ENCODE measurements at places on chromosomes 16 and 17.

DNA sequence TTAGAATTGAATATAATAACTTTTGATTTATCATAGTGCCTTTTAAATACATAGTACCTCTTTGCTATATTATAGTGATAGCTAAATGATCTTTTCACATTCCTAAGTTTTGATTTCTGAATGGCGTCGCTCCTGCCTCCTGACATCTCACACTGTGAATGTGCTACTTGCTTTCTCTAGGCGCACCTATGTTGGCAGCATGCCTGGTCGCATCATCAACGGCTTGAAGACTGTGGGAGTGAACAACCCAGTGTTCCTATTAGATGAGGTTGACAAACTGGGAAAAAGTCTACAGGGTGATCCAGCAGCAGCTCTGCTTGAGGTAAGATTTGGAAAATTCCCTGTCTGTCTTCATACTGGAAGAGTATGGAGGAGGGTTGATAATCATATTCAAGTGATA is 29.8 kb upstream of the ABCC11 start:
- peak; percentile 8 for DNase-seq

GRCh38 chr17:83175822-83176622 is 96.6 kb downstream of the METRNL start:
- no peak for DNase-seq

- peak; percentile 36 for DNase-seq
Observed at GRCh38 chr16:84065536-84066132, 23.0 kb upstream of the SLC38A8 start.

DNA sequence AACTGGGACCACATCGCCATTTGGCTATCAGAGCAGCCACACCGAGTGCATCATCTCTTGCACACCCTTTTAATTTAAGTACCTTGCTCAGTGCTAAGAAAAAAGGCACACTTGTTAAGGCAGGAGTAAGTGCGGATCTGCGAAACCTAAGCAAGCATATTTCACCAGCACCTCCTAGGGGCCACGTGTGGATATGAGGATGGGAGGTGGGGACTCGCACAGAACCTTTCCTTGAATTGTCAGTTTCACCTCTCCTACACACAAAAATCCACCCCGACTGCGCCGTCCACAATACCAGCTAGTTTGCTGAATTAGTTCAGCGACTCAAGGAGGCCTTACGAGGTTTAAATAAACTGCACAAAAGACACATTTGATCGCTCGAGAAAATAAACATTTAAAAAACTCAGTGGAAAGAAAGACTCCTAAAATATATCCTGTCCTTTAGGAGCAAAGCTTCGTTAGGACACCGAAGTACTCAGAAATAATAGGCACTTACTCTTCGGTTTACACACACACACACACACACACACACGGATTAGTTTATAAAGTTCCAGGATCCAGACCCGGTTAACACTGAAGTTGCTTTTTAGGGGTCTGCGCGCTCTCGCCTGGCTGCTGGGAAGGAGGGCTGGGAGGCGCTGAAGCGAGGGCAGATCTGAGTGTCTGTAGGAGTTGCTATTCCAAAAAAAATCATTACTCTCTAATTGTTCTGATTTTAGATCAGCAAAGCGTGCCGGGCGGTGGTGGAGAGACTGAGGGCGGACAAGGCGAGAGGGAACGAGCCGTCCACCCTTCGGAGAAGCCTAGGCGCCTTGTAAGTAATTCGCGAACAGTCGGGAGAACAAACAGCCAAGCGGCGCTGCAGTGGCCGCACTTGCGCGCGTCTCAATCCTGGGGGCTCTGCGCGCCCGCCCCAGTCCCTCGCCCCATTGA is 1.0 kb upstream of the KCNJ2 start:
- DNase-seq, result peak; percentile 46

DNA sequence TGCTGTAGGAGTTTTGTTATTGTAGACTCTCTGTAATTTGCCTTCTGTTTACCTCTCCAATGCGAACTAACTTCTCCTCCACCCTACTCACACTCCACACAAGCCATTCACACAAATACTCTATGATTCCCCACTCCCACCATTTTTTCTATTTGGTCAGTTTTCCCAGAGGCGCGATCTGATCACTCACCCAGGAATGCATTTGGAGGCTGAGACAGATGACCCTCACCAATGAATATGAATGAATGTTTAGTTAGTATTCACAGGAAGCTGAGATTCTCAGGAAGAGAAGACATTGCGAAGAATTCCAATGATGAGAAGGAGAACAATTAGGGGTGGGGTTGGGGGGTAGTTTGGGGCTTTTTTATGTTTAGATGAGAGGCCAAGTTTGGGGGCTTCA is 10.5 kb upstream of the ANKFN1 start:
- DNase-seq, result no peak

GRCh38 chr16:7492122-7492521 is 159.5 kb downstream of the RBFOX1 start:
- DNase-seq, result no peak

DNA sequence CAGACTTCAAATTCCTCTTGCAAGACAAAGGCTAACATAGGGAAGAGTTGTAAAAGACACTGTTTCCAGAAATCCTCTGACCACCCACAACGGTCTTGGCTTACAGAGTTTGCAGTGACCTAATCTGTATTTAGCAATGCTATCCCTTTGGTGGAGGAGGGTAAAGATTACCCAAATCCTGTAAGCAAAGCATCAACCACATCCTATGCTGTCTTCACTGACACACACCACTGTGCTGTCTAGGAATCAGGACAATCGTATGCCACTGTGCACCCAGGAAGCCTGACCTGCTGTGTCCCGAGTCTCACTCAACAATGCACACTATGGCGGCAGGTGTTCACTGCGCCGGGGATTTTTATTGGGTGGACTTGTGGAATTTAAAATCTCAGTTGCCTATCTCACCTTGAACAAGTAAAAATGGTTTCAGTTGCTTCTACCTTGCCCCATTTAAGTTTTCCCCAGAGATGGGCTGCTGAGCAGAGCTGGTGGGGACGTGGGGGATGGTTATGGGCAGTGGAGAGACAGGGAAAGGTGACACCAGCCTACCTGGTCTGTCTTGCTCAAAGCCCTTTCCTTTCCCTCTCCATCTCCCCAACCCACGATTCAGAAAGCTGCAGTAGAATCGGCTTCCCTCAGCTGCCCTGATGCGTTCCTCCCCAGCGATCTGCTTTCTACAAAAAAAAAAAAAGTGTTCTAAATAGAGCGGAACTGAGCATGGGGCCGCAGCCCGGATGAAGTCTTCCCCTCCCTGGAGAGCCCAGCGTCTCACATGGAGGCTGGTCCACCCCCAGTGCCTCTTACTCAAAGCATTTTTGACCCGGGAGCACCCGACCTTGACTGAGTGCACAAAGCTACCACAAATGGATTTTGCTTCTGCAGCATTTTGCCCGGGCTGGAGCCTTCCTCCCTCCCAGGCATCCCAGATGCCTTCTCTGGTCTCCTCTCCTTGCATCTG is 271.5 kb downstream of the SOX9 start:
- DNase-seq, result no peak

DNA sequence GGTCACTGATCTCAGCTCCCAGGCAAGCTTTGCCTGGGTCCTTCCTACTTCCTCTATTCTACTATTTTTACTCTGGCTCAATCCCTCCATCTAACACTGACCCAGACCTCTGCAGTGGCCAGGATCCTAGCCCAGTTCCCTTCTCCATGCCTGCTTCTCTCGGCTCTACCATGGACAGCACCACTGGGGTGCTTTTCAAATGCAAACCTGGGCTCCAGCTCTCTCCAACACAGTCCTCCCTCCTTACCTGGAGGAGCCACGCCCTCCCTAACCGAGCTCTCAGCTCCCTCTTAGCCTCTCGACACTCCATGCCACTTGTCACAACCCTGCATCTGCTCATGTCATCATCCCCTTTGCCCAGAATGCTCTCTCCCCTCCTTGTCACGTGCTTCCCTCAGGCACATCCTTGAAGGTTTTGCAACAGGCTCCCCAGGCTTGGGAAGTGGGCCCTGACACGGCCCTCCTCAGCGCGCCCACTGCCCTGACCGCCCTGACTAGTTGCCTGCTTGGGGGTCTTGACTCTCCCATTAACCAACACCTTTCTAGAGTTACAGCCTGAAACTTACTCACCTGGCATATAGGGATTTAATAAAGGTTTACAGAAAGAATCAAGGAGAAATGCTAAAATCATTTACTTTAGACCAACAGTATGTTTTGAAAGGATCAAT is 41.6 kb downstream of the MARF1 start:
- no peak for DNase-seq

- DNase-seq, result no peak
Observed at GRCh38 chr16:1643521-1643920, 31.4 kb downstream of the CRAMP1 start.

DNA sequence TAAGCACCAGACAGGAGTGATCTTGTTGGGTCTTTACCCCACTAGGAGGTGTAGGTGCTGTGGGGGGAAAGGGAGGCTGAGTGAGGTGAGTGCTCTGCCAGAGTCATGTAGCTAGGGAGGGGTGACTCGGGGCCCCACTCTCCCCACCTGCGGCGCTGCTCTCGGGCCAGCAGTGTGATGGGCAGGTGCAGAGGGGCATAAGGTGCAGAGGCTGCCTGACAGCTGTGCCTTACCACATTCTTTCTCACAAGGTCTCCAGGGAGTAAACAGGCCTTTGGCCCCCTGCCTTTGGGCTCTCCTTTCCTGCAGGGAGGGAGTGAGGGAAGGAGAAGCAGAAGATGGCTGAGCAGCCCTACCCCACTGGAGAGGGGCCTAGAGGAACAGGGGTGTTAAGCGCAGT is 4.5 kb upstream of the CNP start:
- DNase-seq, result no peak

GRCh38 chr16:52709306-52709705 is 162.4 kb upstream of the TOX3 start:
- no peak for DNase-seq

DNA sequence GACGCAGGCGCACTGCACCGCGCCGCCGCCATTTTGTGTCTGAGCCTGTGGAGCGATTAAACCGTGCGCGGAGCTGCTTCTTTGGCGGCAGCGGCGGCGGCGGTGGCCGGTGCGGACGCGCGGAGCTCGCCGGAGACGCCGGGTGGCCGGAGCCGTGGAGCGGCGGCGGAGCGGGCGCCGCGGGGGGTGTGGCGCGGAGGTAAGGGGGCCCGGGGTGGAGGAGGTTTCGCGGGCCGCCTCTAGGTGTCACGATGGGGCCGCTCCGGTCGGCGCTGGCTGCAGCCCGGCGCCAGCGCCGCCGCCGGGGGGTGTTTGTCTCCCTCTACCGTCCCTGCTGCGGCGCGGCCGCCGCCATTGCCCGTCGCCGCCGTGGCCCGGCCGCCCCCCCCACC is at the start of gene CTCF:
Gene CTCF (plus strand): TSS at position 1 of the 392 bp plus-strand sequence. CDS start 48,307 bp downstream, outside the sequence.
- no peak for DNase-seq

DNA sequence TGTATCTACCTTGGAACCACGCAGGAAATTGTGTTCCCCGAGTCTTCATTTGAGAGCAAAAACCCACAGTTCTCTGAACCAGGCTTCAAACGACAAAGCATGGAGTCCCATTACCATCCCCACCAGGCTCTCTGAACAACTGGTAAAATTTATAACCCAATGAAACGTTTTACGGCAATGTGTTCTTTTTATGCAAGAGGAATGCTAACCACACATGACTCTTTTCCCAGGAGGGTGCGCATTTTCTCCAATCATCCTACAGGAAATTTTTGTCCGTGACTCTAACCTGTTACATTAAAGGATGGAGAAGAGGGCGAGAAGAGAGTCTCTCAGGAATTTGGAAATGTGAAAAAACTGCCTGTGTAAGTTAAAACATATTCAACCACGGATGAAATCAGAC is 17.8 kb downstream of the STX8 start:
- DNase-seq, result no peak

GRCh38 chr16:57947261-57947660 is 23.7 kb downstream of the CNGB1 start:
- DNase-seq, result no peak

DNA sequence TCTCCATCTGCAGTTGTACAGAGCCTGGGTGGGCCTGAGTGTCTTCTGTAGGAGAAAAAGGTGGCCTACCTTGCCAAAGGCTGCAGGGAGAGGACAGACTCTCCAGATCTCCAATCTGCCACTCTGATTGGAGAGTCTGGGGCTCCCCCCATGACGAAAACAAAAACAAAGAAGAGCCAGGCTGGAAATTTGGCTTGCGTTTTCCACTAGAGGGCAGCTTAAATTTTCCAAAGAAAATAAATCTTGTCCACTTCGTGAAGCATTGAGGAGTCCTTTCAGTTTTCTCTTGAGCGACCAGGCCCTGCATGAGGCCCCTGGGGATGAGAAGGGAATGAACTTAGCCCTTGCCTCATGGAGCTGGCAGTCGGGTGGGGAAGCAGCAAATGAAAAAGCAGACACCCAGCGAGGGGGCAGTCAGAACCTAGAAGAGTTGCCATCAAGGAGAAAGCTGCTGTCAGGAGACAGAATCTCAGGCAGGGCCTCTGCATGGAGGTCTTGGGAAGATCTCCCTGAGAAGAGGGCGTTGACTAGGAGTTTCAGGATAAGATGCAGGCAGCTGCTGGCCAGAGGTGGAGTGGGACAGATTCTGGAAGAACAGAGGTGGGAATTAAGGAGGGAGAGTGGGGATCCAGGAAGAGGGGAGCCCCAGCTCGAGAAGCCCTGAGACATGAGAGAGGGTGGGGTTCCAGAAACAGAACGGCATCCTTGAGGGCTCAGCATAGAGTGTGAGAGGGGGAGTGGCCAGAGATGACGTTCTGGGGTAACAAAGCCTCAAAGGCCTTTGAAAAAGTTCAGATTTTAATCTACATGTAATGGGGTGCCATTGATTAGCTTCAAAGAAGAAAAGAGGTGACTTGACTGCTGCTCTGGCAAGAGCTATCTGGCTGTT is 8.4 kb upstream of the SHCBP1 start:
- no peak for DNase-seq

- no peak for DNase-seq
Observed at GRCh38 chr17:28972437-28972836, 21.1 kb upstream of the PHF12 start.

DNA sequence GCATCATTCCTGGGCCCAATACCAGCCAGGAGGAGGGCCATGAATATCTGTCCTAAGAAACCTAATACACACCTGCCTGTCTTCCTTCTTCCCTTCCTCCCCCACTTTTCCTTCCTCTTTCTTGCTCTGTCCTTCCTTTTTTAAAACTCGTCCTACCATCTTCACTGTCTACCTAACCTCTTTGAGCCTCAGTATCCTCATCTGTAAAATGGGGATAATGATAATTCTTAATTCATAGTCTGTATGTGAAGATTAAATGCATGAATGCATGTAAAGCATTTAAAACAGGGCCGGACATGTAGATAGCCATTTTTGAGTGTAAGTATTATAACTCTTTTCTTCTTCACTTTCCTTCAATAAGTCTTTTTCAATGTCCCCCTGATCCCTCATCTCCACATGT is 560 bp downstream of the CRYBA1 start:
- DNase-seq, result no peak

GRCh38 chr16:10678655-10679054 is 16.1 kb downstream of the TEKT5 start:
- DNase-seq, result no peak
